ENCODE measurements at places on chromosomes 1 and 21. TPM values are rescaled to one million over a fixed set of nuclear protein-coding genes. Genes with fewer than 3 reads are reported as not detected.

Gene LRRC7
- 0.29 TPM for total RNA-seq

- DNase-seq: no peak
Observed at GRCh38 chr1:71357708-71358107, 276.9 kb upstream of the ZRANB2 start.

GRCh38 chr1:202624781-202625108, 85.5 kb downstream of the SYT2 start:
- DNase-seq: no peak

- no peak for DNase-seq
Observed at GRCh38 chr1:204714861-204715511, 29.4 kb upstream of the LRRN2 start.

GRCh38 chr1:34779526-34779925, 1.5 kb upstream of the GJB3 start:
- DNase-seq: no peak

- DNase-seq: no peak
Observed at GRCh38 chr1:110173466-110174105, 23.3 kb downstream of the SLC6A17 start.

Gene FBXO2
- total RNA-seq: not detected

Gene SPRR5
- not detected for total RNA-seq

Gene LIN28A
- total RNA-seq: not detected

- DNase-seq: no peak
Observed at GRCh38 chr1:103900005-103900404, 150.3 kb downstream of the AMY1C start.

Gene LAD1
- not detected for total RNA-seq

GRCh38 chr1:233211595-233211994, 83.9 kb downstream of the PCNX2 start:
- DNase-seq: no peak

Gene ACBD6
- total RNA-seq: 71.7 TPM

Gene CDA
- not detected for total RNA-seq

Gene ACOT11
- total RNA-seq: 0.85 TPM

DNA sequence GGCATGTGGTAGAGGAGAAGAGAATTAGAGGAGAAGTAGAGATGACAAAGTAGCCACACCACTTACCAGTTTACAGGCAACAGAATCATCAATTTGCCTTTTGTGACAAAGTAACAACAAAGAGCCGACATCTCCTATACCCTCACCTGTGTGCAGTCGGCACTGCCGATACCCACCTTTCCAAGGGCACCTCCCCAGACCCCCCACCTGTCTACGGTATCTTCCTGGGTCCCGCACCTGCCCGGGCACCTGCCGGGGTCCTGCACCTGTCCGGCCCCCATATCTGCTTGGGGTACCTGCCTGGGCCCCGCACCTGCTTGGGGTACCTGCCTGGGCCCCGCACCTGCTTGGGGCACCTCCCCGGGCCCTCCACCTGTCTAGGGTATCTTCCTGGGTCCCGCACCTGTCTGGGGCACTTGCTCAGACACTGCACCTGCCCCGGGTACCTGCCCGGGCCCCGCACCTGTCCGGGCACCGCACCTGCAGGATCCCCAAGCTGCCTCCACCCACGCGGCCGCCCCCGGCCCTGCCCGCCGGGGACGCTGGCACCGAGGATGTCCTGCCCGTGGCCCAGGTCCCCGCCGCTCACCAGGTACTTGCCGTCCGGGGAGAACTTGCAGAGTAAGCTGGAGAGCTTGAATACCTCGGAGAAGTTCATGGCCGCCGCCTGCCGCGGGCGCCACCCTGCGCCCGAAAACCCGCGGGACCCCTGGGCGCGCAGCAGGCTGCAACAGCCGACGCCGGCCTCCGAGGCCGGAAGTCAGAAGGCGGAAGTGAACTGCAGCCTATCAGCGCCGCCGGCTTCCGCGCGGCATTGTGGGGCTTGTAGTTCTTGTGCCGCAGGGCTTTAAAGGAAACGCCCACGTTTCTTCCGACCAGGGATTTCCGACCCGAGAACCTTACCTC, at the start of gene WRAP73:
WRAP73 (minus strand) TSS at position 762 of the 906 bp plus-strand sequence; CDS start at position 658, 104 bp downstream.
- DNase-seq: peak; percentile 75

Gene HSPG2
- 62.3 TPM for total RNA-seq

GRCh38 chr1:2046953-2047748, 3.1 kb upstream of the PRKCZ start:
- no peak for DNase-seq

Gene CDK11A
- 11.8 TPM for total RNA-seq

Gene KRTAP10-8
- not detected for total RNA-seq

- no peak for DNase-seq
Observed at GRCh38 chr1:232571523-232571922, 58.4 kb downstream of the SIPA1L2 start.

Gene DCST1
- not detected for total RNA-seq

DNA sequence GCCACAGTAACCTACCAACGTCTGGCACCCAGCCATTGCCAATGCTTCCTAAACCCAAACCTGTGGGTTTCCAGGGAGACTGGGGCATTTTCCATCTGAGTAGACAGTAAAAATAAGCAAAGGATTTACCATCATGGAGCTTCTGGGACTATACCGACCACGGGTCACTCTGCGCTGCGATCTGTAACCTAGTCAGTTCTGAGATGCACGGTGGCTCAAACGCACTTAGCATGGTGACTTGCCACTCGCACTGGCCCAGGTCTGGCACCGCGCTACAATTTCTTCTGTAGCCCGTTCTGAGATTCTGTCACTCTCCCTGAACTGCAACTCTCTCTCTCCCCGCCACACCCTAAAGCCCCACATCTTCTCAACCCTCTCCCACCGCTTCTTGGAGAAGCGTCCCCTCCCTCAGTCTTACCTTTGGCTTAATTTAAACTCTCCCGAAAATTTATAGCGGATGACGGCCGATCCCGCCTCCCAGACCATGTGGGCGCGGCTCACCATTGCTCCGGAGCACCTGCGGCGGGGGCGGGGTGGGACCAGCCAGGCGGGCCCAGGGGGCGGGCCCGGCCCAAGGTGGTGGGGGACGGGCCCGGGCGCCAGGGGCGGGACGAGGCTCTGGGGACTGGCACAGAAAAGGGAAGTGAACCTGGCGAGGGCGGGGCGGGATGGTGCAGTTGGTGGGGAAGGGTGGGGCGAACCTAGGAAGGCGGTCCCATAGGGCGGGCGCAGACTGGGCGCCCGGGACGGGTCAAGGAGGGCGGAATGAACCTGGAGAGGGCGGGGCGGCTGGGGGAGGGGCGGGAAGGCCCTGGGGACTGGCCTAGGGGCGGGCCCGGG, 493 bp upstream of the MAP3K21 start:
- no peak for DNase-seq

- peak; percentile 56 for DNase-seq
Observed at GRCh38 chr1:200367841-200368534, 41.8 kb downstream of the ZNF281 start.

Gene SLAMF8
- not detected for total RNA-seq

DNA sequence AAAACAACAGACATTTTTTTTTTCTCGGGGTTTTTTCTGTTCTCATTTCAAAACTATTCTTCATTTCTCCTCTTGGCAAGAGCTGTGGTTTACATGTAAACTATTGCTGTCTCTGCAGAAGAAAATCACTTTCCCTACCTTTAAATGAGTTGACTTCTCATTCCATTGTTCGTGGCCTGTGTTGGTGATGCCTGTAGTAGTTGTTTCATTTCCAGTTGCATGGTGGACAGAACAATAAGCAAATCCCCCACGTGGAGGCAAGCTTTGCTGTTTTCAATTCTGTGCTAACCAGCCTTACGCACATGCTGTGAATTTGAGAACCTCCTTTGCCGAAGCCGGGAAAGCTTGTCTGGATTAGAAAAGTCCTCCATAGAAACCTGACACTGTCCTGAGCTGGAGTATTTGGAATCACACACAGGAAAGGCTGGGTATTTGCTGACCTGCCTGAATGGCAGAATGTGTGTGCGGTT, 26.2 kb upstream of the MAP3K7CL start:
- DNase-seq: no peak

Gene MATN1
- 0.26 TPM for total RNA-seq

- no peak for DNase-seq
Observed at GRCh38 chr1:225537554-225538251, 109.9 kb upstream of the LBR start.

All from SJSA1 (cell line).